ENCODE measurements at places on chromosomes 6 and 20. TPM values are rescaled to one million over a fixed set of nuclear protein-coding genes. Genes with fewer than 3 reads are reported as not detected.

ZBTB12 gene
- total RNA-seq: not detected

- DNase-seq: no peak
Observed at GRCh38 chr6:141758430-141758829, 374.3 kb upstream of the GJE1 start.

DNA sequence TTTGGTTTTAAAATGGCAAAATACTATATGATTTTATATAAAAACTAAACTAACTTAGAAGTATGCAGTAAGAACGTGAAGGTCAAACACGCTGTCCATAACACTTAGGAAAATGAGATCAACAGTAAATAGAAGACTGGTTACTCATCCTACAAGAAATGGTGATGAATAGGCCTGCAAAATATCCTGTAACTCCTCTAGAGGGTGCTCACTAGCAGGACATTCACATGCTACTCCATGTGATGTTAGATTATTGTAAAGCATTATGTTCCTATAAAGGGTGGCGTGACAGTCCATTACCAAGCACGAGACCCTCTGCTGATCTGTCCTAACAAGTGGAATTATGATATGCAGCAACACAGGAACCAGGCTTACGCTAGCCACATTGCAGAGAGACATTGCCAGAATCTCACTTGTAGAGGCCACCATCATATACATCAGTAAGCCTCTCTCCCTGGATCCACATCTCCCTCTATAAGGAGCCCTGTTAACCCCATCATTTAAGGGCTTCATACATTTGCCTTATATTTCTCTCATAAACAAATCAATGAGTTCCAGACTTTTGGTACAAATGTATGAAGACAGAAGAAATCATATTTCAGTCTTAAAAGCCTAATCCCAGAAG is 18.0 kb upstream of the DEFB129 start:
- no peak for DNase-seq

- DNase-seq: no peak
Observed at GRCh38 chr6:1893470-1894130, 283.9 kb downstream of the FOXC1 start.

FBXO30 gene
- 20.5 TPM for total RNA-seq
